ENCODE measurements at places on chromosomes 16 and 17.

GRCh38 chr17:8125154-8125946, 1.4 kb upstream of the HES7 start:
- DNase-seq = peak; percentile 79

DNA sequence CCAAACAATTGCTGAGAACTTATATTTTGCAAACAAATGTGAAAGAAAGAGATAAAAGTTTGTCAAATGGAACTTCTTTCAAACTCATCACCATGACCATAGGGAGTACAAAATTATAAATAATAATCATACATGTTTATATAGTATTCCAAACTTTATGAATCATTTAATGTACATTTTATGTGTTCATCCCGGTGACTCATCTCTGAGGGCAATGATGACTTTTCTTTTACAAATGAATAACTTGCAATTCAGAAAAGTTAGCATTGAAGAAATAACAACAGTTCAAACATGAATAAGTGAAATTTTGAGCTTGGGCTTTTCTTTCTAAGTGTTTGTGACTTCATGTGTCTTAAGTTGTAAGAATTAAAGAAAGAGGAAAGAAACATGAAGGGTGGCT, 66.3 kb upstream of the CDH8 start:
- DNase-seq = no peak

DNA sequence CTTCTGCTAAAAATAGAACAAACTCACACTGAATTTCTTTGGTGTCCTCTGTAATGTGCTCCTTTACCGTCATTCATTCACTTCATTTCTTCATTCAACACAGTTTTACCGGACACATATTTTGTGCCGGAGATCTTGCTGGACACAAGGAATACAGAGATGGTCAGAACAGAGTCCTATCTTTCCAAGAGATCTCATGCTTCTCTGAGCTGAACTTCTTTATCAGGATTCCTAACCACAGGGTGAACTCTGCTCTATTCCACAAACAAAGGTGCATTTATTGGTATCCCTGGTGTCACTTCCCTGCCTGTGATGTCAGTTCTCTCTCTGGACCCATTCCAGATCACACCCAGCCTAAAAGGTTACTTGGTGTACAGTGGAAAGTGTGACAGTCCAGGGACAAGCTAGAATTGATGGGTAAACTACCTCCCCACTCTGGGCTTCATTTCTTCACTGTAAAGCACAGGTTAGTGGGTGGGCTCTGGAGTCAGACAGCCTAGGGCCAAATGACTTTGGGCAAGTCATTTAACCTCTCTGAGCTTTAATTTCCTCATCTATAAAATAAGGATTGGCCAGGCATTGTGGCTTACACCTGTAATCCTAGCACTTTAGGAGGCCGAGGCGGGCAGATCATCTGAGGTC, 4.2 kb downstream of the IFI35 start:
- no peak for DNase-seq

DNA sequence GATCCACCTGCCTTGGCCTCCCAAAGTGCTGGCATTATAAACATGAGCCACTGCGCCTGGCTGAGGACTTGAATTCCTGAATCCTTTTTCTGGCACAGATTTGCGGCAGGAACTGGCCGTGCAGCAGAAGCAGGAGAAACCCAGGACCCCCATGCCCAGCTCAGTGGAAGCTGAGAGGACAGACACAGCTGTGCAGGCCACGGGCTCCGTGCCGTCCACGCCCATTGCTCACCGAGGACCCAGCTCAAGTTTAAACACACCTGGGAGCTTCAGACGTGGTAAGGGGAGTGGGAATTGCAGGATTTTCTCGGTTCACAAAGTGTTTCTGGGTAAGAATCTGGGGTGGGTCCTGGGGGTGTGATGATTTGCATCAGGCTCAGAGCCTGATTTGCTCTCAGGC, 41.0 kb downstream of the NDE1 start:
- DNase-seq = no peak

DNA sequence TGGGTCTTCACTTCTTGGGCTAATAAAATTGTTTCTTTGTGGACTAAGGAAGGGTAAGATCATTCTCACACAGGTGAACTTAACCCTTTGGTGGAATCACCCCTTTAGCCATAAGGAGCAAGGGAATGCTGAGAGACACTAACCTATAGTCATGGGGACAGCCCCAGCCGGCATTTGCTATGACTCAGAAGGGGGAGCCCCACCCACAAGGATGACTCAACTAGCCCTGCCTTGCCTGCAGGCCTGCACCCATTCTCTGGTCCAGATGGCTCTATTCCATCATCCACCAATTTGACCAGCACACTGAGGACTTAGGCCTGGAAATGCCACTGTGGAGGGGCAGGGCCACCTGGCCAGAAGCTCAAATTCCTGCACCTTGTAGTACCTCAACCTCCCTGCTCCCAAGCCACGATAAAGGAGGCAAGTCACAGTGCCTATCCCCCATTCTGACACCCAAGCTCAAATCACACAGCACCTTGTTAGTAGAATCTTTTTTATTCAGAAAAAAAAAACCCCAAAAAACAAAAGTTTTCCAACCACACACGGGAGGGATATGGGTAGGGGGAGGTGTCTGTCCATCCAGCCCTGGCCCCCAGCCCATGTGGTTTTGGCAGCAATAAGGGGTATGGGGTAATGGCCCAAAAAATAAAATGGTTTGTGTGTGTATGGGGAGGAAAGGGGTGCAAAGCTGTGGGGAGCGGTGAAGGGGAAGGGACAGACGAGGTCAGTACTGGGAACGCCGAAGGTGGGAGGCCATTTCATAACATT, 3.0 kb downstream of the PFN1 start:
- DNase-seq = peak; percentile 86

DNA sequence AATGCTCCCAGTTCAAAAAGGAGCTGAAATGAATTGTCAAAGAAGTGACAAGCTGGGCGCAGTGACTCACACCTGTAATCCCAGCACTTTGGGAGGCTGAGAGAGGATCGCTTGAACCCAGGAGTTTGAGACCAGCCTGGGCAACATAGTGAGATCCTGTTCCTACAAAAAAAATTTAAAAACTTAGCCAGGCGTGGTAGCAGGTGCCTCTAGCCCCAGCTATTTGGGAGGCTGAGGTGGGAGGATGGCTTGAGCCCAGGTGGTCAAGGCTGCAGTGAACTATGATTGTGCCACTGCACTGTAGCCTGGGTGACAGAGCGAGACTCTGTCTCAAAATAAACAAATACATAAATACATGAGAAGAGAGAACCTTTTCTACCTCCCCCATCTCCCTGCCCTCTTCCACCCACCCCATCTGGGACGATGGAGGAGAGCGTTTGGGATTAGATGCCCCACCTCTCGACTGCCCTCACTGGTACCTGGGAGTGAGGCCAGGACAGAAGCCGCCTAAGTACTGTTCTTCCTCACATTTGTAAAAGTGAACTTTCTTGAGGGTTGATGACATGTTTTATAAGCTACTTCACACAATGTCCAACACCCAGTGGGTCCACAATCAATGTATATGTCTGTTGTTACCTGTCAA, 2.4 kb downstream of the IL4R start:
- no peak for DNase-seq

DNA sequence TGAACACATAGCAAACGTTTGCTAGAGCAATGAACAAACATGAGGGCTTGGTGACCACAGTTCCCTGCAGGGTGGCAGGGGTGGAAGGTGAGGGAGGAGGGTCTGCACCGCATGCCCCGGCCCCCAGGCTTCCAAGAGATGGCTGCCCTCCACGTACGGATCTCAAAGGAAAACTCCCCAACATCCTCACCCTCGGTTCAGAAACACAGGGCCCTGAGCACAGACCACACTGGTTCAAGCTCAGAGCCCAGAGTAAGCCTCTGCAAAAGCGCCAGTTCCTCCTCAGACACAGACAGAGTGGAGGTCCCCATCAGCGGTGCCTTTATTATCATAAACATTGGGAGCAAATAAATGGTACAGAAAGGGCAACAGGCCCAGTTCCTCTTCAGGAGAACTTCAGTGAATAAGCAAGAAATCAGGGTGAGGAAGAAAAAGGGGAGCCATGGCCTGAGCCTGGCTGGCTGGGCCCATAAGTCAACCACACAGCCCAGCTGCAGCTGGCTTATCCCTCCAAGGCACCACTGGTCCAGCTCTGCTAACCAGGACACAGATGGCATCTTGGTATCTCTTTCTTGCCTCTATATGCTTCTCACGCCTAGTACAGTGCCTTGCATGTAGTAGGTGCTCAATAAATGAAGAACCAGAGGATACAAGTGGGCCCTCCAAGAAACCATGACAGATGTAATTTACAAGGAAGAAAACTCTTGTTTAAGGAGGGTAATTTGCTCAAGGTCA, 11.0 kb downstream of the MPO start:
- no peak for DNase-seq

DNA sequence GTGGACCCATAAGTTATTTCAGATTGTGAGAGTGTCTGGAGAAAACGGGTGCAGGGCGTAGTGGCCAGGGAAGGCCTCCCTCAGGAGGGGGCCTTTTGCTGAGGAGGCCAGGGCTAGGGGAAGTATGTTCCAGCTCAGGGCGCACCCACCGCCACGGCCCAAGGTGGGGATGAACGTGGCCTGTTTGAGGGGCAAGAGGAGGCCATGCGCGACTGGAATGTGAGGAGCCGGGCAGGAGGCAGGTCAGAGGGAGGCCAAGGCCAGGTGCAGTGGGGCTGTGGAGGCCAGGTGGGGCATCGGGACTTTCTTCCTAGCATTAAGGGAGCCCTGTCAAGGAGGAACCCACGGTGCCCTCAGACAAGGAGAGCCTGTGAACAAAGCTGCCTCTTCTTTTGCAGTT, 26.7 kb downstream of the SLC12A3 start:
- DNase-seq = no peak

DNA sequence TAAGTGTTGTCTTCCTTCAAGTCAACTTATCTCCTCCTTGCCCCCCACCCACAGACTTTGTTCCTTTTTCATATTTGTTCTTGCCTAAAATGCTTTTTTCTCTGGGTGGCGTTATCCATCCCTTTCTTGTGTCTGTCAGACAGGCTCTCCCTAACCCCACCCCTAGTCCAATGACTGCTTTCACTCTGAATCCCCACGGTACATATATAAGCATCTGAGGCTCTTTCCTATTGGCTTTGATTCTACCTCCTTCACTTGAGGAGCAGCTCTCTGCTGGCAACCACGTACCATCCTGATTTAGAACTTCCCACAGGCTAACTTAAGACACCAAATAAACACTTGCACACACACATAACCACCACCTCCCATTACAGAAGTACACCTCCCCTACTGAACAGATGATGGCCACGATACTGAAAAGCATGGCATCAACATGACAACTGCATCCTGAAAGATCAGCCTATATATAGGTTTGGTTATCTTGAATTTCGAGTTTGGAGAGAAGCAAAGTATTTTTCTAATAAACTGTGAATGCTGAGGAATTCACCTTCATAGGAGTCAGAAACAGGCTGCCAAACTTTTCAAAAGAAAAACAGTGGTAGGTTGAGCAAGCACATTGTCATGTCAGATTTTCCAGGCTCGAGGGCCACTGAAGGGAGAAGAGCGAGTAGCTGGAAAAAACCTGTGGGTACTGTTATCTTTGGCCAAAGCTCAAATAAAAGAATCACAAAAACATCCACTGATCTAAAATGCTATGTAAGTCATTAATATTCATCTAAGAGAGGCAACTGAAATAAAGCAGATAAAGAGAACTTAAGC, 24.3 kb downstream of the STAT3 start:
- DNase-seq = no peak

- DNase-seq = no peak
These were observed 1.3 kb downstream of the NETO2 start for GRCh38 chr16:47142486-47142820.

GRCh38 chr16:27429981-27430441, 28.0 kb downstream of the IL21R start:
- no peak for DNase-seq

DNA sequence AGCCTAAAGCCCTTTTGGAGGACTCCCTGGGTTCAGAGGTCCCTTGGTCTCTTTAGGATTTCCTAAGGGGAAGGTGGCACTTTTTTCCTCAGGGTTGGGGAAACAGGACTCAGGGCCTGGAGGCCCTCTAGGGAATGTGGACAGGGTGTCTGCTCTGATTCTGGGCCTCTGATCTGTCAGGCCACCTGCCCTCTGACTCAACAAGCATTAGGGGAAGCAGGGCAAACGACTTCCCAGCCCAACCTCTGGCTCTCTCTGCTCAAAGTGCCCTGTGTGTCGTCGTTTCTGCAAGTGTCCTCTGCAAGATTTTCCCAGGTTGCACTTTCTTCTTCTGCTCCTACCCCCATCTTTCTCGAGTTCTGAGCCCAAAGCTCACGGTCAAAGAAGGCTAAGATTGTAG, 6.6 kb upstream of the IGFBP4 start:
- no peak for DNase-seq

GRCh38 chr17:51666971-51667705, 406.8 kb downstream of the UTP18 start:
- no peak for DNase-seq

- no peak for DNase-seq
These were observed 59.1 kb downstream of the SSH2 start for GRCh38 chr17:29870836-29871465.

DNA sequence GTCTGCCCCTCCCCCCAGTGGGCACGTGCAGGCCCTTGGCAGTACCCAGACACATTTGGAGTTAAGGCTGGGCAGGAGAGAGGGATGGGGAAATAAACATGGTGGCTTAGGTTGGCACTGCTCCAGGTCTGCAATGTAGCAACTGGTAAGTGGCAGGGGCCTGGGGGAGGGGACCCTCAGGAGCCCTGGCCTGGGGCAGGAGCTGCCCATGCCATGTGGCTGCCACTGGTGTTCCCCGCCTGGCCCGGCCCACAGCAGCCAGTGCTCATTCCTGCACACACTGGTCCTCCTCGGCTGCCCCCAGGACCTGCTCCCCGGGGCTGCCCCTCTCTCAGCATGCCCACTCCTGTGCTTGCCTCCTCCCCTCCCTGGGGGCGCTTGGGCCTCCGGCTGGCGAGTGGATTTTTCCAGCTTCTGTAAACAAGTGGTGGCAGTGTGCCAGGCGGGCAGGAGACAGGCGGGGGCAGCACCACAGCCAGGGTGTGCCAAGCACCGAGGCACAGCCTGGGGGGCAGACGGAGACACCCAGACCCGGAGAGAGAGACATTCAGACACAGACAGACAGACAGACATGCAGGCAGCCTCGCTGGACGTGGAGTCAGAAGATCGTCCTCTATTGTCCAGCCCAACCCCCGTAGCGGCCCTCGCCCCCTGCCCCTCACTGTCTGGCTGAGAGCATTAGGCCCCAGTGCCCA, 9.4 kb downstream of the THRA start:
- no peak for DNase-seq

- no peak for DNase-seq
These were observed 90.1 kb upstream of the CDC42EP4 start for GRCh38 chr17:73401911-73402310.

- no peak for DNase-seq
These were observed 26.6 kb upstream of the SLC13A2 start for GRCh38 chr17:28446716-28447395.

GRCh38 chr17:8332688-8333087, 7.0 kb upstream of the ODF4 start:
- no peak for DNase-seq

All from stimulated activated CD4-positive, alpha-beta T cell treated with anti-CD3 and anti-CD28 coated beads, Interleukin-15, amount 100 ng/mL, for 48 hours (primary cell).